ENCODE measurements at places on chromosomes 16 and 17.
A peak's percentile ranks its signal among the peaks of the same experiment; 100 is the strongest.

DNA sequence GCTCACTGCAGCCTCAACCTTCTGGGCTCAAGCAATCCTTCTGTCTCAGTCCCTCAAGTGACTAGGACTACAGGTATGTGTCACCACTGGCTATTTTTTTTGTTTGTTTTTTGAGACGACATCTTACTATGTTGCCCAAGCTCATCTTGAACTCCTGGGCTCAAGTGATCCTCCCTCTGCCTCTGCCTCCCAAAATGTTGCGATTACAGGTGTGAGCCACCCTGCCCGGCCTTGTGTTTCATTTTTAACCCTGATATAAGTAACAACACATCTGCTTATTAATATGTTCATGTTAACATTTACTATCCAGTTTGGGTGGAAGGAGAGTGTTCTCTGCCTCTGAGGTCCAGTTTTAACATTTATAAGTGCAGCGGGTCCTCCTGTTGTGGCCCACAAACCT is 3.1 kb downstream of the FAM20A start:
- DNase-seq = no peak

DNA sequence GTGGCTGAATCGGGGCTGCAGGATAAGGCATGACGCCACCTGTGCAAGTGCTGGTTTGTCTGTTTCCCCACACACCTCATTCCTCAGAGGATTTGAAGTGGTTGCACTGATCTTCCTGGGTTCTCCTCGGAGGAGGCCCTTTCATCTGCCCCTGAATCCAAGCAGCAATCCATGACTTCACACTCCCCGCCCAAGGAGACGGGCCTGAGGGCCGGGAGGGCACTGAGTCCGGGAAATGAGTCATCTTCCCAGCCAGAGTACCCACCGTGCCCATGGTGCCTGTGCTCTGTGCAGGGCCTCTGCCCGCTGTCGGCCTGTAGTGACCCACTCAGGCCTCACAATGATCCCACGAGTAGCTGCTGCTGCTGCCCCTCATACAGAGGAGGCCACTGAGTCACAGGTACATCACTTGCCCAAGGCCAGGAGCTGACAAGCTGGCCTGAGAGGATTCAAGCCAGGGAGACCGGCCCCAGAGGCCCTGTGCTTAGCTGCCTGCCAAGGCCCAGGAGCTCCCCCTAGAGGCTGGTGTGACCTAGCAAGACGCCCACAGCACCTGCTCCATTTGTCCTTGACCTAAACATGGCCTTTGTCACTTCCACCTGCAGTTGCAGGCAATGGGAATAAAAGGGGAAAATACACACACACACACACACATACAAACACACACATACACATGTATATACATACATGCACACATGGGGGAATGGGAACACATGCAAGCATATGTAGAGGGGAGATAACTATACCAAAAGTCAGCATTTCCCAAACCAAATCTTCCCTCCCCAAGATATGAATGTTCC is 240.0 kb downstream of the C16orf95 start:
- DNase-seq = no peak

DNA sequence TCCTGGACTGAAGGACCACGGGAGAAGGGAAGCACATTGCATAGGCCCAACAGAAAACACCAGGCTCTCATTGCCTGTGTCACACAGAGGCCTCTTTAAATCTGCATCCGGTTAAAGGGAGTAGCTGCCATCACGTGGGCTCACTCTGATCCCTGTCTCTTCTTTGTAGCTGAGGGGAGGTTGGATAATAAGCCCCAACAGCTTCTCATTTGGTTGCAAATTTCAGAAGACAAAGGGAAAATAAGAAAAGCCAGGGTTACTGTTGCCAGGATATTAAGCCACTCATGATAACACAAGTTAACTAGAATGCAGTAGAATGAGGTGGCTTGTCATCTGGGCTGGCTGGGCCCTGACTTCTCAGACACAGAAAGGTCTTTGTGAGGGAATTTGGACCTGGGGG is 325.1 kb upstream of the ERCC4 start:
- DNase-seq = no peak

GRCh38 chr17:43801844-43802243 is 21.6 kb downstream of the CFAP97D1 start:
- DNase-seq = no peak

DNA sequence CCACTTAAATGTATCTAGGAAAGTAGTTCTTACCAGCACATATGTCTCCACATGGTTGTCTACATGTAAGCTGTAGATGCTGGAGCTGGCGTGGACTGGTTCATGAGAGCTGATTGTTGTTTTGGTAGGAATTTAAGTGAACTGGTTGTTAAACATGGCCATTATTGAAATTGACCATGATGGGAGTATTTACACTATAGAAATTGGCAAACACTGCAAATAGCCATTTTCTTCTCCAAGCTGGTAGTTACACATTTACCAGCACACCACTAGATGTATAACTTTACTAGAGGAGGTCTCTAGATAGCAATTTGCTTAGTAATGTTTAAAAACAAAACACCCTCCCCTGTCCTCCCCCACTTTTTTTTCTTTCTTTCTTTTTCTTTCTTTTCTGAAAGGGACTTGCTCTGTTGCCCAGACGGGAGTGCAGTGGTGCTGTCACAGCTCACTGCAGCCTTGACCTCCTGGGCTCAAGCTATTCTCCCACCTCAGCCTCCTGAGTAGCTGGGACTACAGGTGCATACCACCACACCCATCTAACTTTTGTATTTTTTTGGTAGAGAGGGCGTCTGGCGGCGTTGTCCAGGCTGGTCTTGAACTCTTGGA is 24.2 kb downstream of the IGSF6 start:
- DNase-seq = no peak

GRCh38 chr16:78297066-78297666 is 197.7 kb downstream of the WWOX start:
- DNase-seq = no peak

DNA sequence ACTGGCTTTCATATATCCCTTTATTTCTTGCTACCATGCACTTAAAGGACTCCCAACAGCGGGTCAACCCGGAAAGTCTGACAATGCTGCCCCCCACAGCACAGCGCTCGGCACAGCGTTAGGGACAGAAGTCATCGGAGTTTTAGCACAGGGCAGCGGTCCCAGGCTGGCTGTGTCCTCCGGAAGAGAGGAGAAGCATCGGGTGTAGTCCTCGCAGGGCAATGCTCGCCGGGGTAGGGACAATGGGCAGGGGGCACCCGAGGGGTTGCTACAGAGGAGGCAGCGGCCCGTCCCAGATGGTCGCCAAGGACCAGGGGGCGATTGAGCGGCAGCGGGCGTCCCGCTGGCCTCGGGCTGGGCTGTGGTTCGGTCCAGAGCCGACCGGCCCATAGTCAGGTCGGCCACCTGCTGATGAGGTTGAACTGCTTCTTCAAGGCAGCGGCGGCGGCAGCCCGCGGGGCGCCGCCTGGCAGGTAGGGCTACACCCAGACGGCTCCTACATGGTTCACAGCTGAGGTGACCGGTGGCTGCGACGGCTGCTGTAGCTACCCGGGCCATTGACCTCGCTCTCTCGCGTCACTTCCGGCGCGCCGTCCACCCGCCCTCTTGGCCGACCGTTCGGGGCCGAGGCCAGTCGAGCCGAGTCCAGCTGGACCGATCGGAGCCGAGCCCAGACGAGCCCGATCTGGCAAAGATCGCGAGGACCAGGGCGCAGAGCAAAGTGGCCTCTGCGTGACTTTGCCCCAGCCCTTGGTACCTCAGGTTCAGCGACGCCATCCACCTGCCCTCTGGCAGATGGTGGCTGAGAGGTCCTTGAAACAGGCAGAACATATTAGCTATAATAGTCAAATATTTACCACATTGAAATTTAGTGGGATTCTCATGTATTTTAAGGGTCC is 4.7 kb upstream of the LCMT1 start:
- DNase-seq = peak; percentile 71

- DNase-seq = no peak
Observed at GRCh38 chr17:78271419-78272170, 40.2 kb downstream of the TMEM235 start.

DNA sequence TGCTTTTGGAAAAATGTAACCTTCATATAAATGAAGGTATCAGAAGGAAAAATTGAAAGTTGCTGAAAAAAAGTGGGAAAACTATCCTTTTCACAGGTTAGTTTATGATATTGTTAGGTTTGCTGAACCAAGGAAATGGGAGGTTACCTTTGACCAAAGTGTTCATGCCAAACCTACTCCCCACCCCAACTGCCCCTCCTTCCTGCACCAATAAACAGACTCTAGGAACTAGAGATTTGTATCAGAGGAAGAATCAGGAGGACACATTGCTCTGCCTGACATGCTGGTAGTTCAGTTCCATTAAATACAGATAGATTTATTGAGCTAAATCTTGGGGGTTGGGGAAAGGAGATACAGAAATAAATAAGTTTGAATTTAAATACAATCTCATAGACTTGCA is 18.2 kb downstream of the MYH8 start:
- DNase-seq = no peak

DNA sequence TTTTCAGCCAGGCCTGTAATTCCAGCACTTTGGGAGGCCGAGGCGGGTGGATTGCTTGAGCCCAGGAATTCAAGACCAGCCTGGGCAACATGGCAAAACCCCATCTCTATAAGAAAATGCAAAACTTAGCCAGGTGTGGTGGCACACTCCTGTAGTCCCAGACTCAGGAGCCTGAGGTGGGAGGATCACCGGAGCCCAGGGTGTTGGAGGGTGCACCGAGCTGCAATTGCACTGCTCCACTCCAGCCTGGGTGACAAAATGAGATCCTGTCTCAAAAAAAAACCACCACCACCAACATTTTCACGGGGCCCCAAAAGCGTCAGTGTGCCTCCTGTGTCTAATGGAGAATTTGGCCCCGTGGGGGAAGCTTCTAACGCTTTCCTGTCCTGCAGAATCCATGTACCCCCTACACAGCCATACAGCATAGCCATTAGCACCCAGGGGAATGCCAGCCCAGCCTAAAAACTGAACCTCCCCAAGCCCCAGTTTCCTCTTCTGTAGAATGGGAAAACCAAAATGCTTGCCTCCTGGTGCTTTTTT is 22.2 kb upstream of the MAP3K14 start:
- no peak for DNase-seq

- peak; percentile 62 for DNase-seq
Observed at GRCh38 chr16:19967561-19967960, 82.9 kb upstream of the GPRC5B start.

- DNase-seq = no peak
Observed at GRCh38 chr17:28999206-28999605, 6.6 kb downstream of the SEZ6 start.

- DNase-seq = no peak
Observed at GRCh38 chr17:68437979-68438822, 19.1 kb downstream of the WIPI1 start.

GRCh38 chr17:73090396-73091202 is 1.9 kb downstream of the SLC39A11 start:
- no peak for DNase-seq

DNA sequence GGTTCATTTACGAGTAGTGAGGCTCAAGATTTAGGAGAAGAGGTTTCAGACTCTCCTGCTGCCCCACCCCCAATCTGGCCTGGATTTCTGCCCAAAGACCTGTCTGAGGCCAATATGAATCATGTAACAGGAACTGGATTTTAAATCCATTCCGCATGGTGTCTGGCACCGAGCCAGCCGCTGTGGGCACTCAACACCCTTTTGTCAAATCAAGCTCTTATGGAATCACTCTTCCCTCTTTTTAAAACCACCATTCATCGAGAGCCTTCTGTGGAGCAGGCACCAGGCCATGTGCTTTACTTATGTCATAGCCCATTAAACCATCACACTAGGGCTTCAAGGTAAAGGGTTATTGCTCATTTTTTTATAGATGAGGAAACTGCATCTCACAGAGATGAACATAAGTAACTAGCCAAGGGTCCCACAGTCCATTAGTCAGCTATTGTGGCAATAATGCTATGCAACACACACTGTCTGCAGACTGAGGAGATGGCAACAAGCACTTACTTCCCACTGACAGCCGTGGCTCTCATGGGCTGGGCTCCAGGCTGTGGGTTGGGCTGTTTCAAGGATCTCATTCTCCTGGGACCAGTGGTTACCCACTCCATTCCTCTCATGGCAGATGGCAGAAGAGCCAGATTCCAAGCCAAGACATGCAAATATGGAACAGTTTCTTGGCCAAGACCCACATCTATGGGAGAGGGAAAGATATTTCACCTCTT is 93.6 kb downstream of the WSCD1 start:
- no peak for DNase-seq

- no peak for DNase-seq
Observed at GRCh38 chr17:19717411-19717908, 1.1 kb upstream of the SLC47A2 start.

- DNase-seq = no peak
Observed at GRCh38 chr16:75111514-75111940, 5.1 kb downstream of the LDHD start.

DNA sequence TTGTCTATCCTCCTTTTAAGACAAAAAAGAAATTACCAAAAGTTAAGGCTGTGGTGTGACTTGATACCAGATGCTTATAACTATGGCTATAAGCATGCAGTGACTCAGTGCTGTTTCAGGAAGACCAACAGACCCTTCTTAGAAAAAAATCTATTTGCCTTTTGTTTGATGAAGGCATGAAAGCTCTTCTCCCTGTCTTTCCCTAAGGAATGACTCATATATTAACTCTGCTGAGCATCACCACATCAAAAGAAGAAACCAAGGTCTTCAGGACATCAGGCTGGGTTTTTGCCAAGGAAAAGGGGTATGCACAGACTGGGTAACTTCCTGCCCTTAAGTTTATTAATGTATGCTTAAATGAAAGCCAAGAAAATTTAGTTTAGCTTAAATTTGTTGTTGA is 47.1 kb downstream of the VMP1 start:
- DNase-seq = no peak

- no peak for DNase-seq
Observed at GRCh38 chr16:57821149-57821971, 19.1 kb upstream of the KIFC3 start.

DNA sequence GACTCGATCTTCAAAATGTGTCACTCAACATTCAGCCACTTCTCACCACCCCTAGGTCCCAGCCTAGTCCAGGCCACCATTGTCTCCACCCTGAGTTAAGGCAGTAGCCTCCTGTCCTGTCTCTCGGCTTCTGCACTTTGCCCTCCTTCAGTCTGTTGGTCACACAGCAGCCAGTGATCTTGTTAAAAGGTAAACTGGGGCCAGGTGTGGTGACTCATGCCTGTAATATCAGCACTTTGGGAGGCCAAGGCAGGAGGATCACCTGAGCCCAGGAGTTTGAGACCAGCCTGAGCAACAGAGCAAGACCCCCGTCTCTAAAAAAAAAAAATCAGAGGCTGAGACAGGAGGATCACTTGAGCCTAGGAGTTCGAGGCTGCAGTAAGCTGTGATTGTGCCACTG is 25.8 kb downstream of the WWP2 start:
- no peak for DNase-seq

DNA sequence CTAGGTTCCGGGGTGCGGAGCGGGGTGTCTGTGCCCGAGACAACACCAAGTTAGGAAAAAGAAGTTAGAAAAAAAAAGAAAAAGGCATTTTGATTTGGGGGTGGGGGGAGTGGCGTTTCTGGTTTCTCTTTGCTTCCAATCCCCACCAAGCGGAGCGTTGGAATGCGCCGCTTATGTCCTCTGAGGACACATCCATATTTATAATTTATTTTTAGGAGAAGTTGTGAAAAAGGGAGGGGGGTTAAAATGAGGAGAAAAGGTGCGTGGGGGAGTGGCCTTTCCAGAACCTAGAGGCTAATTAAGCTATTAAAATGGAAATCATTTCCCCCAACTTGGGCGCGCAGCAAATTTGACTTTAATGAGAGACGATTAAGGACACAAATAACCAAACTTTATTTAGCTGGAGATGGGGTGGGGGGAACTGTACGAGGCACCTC is 232.1 kb downstream of the MRTFB start:
- DNase-seq = no peak
